ENCODE measurements at places on chromosomes 12 and 14.

- H3K36me3 ChIP-seq: no peaks in the 10 kb centered on the region
- no peak overlapping the region for H3K27ac ChIP-seq
- H3K4me1 ChIP-seq: no peaks in the 10 kb centered on the region
- DNase-seq: peak; percentile 29
- no peaks in the 10 kb centered on the region for H3K27me3 ChIP-seq
Observed at GRCh38 chr12:77133566-77133965, 68.2 kb upstream of the E2F7 start.

DNA sequence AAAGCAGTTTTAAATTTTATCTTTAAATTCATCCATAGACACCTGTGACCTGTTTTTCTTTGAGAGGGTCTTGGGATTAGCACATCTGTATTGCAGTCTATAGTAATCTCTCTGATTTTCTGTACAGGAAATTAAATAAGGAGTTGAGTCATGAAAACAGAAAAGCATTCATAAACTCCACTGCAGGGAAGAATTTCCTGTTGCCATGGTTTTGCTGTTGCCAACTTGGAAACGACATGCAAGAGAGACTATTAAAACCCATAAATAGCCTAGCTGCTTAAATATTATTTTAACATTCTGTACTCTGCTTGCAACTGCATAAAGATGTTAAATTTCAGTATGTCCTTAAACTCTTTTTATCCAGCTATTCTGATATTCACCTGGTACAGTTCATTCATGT, 281.0 kb upstream of the RGS6 start:
- DNase-seq: no peak
- H3K27ac ChIP-seq: no peak overlapping the region
- no peak overlapping the region for H3K4me3 ChIP-seq
- no peaks in the 10 kb centered on the region for H3K4me1 ChIP-seq
- no peaks in the 10 kb centered on the region for H3K27me3 ChIP-seq

GRCh38 chr12:125104982-125105381, 39.7 kb downstream of the AACS start:
- H3K36me3 ChIP-seq: peaks cover 17% of the 10 kb centered on the region
- no peak for DNase-seq
- H3K27me3 ChIP-seq: no peaks in the 10 kb centered on the region
- no peak overlapping the region for H3K4me3 ChIP-seq
- H3K27ac ChIP-seq: no peak overlapping the region

- no peak overlapping the region for H3K27ac ChIP-seq
- no peak for DNase-seq
- H3K4me3 ChIP-seq: no peak overlapping the region
- peaks cover 3% of the 10 kb centered on the region for H3K4me1 ChIP-seq
- no peaks in the 10 kb centered on the region for H3K36me3 ChIP-seq
Observed at GRCh38 chr12:117069101-117069797, 30.0 kb downstream of the TESC start.

All from activated CD4-positive, alpha-beta T cell treated with anti-CD3 and anti-CD28 coated beads for 36 hours (primary cell).